ENCODE measurements at places on chromosomes 5 and 9.
A peak's percentile ranks its signal among the peaks of the same experiment; 100 is the strongest.

DNA sequence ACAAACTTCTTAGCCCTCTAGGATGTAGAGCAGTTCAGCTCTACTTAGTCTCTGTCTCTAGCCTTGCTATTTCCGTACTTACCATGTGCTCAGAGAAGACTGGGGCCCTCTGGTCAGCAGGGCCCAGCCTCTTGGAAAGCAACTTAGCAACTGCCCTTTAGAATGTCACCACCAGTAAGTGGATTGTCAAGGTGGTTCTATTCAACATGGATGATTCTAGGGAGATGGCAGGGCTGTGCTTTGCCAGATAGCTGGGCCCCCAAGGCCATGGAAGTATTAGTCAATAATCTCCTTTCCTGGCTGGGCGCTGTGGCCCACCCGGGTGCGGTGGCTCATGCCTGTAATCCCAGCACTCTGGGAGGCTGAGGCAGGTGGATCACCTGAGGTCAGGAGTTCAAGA is 177.6 kb upstream of the MVB12B start:
- no peak for DNase-seq

- DNase-seq = no peak
These were observed 48.8 kb upstream of the CD180 start for GRCh38 chr5:67245259-67245846.

- DNase-seq = no peak
These were observed 155.8 kb downstream of the TSSK1B start for GRCh38 chr5:113278976-113279375.

DNA sequence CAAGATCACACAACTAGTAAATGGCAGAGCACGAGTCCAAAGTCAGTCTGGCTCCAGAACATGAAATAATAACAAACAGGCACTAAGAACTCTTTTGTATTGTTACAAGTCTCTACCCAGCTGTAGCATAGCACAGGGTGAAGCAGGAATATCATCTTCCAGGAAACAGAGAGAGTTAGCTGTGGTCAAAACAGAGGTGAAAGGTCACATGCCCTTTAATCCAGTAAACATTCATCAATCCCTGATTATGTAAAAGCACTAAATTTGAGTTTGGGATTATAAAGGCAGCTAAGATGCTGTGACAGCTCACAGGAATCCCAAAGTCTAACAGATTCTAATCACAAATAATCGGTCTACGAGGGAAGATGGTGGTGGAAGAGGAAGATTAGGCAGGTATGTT is 133.0 kb upstream of the ASTN2 start:
- no peak for DNase-seq

- no peak for DNase-seq
These were observed 343.3 kb upstream of the TNC start for GRCh38 chr9:115461280-115461679.

GRCh38 chr9:116279230-116279629 is 125.6 kb downstream of the PAPPA start:
- no peak for DNase-seq

DNA sequence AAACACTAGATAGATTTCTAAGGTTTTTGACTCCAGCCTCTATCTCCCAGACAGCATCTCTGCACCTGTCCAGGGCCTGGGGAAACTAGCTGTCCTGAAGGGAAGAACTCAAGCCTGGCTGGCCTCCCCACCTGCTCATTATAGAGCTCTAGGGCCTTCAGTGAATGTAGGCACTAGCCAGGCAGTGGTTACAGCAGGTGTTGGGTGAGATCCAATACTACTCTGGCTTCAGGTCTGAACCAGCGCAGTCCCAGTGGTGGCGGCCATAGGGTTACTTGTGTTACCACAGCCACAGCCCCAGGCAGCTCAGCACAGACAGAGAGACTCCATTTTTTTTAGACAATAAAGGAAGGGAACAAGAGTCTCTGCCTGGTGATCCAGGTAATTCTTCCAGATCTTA is 449.2 kb downstream of the IRX1 start:
- DNase-seq = no peak

DNA sequence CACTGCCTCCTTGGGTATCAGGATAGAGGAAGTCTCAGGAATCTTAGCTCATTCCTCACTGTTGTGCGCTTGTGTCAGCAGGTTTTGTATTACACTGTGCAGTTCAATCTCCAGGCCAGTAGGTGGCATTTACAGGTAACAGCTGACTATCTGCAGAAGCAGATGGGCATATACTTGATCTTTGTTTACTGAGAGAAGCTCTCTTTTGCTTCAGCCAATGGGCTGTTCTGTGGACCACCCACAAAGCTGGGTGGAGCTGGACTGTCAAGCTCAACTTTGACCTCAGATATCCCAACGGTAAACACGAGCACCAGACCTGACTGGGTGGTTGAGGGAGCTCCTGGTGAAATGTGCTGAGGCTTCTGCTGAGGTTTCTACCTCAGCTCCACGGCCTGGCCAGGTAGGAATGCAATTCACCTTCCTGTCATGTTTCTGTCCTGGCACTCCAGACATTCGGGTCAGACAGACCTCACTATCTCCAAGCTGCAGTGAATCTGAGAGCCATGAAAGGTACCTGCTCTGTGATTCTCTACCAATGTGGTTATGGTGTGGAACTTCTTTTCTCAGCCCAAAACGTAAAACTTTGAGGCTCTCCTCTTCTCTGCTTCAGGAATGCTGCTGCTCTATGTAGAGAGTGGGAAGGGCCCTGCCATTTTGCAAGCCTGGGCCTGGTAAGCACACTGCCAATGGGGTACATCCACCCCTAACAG is 167.9 kb upstream of the ACTBL2 start:
- DNase-seq = no peak

GRCh38 chr5:157279605-157280239 is 13.8 kb downstream of the CYFIP2 start:
- DNase-seq = no peak

- DNase-seq = peak; percentile 49
These were observed 753 bp downstream of the ARHGAP26 start for GRCh38 chr5:142770650-142771609.

DNA sequence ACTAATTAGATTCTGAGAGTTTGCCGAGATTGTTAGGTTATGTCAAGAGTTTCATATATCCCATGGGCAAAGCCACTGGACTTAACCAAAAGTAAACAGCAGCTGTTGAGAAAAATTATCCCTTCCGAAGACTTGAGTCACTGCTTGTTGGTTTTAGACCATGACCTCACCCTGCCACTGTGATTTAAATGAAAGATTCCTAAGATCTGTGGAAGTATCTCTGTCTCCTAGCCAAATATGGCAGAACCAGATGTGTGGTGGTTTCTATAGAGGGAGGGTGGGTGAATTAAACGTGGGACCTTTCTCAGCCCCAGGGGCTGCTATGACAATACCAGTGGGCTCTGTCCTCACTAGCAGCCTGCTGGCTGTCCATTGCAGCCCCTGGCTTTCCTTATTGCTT is 19.3 kb downstream of the DMRT3 start:
- DNase-seq = no peak

- no peak for DNase-seq
These were observed 9.6 kb downstream of the SEC61B start for GRCh38 chr9:99231711-99232110.

GRCh38 chr9:107971241-107971640 is 481.7 kb upstream of the KLF4 start:
- DNase-seq = no peak
